B cell (primary cell): ENCODE measurements at places on chromosomes 2 and 18.
A peak's percentile ranks its signal among the peaks of the same experiment; 100 is the strongest.

- DNase-seq, result peak; percentile 68
Observed at GRCh38 chr2:177147093-177147694, 65.4 kb upstream of the HNRNPA3 start.

DNA sequence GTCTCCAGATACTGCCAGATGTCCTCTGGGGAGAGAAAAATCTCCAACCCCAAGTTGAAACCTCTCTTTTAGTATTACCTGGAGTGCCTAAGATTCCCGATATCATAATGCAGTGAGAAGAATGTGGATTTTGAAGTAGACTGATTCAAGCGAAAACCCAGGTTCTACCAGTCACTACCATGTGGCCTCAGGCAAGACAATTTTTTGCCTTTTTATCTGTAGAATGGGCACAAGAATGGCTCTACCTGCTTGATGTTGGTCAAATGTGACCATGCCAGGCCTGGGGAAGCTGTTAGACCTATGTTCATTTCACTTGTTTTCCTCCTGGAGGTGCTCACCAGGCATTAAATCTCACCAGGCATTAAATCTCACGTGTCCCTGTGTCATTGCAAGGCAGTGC is 131.3 kb downstream of the DDX1 start:
- DNase-seq, result no peak

DNA sequence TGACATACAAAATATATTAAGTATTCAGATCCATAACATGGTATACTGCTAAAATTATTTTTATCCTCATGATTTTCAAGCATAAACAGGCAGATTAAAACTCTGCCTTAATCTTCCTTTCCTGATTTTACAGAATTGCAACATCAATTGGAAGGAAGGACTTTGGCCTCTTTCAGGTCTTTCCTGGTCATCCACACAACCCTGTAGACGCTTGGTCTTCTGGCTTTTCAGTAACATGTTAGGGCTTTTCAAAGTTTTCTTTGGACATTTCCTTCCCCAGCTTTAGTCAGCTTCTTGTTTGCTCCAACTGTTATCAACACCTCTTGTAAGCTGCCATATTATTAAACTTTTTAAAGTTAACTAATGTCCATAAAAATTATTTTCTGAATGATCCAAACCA is 1364.9 kb upstream of the NRXN1 start:
- no peak for DNase-seq

DNA sequence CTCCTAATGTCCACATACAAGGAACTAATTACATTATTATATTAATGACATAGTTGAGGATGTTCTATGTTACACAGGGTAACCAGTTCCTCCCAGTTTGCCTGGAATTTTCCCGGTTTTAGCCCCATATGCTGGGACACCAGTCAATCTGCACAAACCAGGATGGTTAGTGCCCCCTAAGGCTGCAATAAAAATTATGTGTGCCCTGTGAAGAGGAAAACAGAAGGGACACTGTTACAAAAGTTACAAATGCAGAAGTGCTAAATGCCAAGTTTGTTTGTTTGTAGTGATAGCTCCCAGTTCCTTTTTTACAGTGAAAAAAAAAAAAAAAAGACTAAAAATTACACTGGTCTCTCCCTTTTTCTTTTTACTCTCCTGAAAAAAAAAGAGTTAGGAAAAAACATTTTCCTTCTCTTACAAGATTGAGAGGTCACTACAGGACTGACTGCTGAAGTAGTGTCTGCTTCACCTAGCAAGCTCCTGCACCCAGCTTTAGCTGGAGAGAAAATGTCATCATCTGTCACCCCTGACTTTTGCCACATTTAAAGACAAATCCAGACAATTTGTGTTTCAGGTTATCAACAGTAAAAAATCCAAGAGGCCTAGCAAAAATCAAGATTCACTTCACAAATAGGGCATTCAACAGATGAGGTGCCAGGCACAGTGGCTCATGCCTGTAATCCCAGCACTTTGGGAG is 3.2 kb downstream of the ANKRD44 start:
- peak; percentile 72 for DNase-seq

DNA sequence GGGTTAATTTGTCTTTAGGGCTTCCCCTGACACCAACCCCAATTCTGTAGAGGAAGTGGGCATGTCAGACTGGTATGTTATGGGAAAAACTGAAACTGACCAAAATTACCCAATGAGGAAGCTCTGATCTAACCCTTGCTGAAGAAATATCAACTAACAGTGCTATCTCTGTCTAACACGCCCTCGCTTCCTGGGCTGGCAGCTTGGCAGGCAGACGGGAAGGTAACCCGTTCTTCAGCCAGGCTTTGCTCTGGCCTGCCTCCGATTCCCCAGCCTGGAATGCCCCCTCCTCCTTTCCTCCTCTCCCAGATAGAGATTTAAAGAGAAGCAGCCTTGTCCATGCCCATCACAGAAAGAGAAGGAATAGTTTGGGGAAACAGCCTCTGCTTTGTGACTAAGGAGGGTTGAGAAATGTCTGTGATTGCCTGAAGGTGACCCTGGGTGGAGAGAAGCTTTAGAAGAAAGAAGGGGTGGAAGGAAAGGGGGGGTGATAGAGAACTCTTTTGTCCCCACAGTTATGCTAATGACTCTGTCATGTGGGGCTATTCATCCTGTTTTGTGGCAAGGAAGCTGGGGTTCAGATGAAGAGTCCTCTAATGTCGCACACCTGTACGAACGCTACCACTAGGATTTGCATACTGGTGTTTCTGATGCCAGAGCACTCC is 15.4 kb downstream of the HK2 start:
- DNase-seq, result peak; percentile 79

GRCh38 chr2:36664696-36665076 is 31.8 kb upstream of the VIT start:
- no peak for DNase-seq

DNA sequence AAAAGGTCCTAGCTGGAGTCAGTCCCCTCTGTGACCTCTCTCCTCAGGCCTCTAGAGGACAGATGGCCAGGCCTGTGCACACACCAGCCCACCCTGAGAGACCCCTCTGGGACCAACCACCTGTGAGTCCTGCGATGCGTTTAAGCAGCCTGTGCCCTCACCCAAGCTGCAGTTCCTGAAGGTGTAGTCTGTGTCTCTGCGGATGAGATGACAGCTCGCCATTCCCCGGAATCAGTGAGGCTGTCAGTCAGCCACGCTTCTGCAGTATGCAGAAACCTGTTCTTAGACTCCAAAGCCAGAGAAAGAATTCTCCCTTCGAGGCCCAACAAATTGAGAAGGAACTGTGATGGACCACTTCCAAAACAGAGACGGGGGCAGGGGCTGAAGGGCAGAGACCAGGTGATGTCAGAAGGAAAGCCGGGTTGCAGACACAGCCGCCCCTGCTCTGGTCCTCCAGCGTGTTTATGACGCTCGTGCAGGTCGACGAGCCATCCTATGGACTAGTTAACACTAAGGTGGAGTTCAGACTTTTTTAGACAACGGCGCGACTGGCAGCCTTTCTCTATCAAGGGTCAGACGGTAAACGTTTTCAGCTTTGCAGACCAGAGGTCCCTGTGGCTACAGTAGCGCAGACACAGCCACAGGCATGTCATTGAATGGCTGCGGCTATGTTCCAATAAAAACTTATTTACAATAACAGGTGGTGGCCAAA is 10.2 kb downstream of the MTERF4 start:
- no peak for DNase-seq

DNA sequence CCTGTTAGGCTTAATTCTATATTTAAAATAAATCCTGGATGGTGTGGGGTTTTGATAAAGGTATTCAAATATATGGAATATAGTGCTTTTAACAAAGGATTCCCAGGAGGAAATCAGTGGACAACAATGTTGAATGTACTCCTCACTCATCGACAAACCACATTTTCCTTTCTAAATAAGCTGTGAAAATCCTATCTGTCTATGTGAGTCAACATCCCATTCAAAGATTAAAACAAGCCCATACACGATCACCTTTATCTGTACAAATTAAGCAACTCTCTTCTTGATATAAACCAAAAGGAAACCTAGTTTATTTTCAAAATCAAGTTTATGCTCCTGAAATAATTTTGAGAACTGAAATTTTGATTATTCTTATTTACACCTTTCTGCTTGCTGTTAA is 153.4 kb downstream of the ERBB4 start:
- no peak for DNase-seq

- DNase-seq, result no peak
Observed at GRCh38 chr2:236584521-236585384, 15.1 kb downstream of the ACKR3 start.

GRCh38 chr2:196170213-196170605 is 1.2 kb downstream of the STK17B start:
- peak; percentile 76 for DNase-seq

- DNase-seq, result no peak
Observed at GRCh38 chr18:49834258-49834657, 20.9 kb upstream of the ACAA2 start.

GRCh38 chr2:237701033-237701858 is 73.9 kb downstream of the LRRFIP1 start:
- DNase-seq, result no peak

DNA sequence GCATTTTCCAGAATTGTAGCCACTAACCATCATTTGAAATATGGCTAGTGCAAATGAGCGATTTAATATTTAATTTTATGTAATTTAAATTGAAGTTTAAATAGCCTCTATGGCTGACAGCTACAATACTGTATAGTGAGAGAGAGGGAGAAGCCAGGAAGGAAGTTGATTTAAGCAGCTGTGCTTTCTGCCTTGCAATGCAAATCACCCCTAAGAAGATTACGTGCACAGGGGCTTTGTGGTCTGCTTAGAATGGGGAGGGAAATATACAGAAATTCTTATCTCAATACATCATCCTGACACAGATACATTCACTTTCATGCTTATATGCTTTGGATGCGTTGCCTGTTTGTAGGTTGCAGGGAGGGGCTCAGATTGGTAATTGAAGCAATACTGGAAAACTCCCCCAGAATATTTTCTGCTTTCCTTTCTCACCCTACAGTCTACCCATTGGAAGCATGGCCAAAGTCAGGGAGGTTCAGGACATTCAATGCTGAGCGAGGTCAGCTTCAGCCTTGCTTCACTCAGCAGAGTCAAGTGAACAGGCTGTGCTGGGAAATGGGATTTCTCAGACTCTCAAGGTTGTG is 674.0 kb downstream of the CNTNAP5 start:
- DNase-seq, result no peak

DNA sequence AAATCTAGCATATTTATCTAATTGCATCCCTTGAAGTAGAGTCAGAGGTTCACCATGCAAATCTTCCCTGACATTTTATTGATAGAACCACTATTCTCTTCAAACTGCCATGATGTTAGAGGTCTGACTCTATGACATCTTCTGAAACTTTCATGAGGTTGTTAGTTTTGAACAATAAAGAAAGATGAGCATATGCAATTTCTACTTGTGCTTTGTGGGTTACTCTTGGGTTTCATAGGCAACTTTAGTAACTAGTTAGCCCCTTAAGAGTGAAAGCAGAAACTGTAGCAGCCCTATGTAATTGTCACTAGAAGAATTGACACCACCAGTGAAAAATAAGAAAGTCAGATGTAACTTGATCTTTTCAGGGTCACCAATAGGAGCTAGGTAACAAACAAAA is 53.1 kb upstream of the ZEB2 start:
- DNase-seq, result no peak

- DNase-seq, result no peak
Observed at GRCh38 chr18:7577706-7578105, 10.6 kb downstream of the PTPRM start.
